ENCODE measurements at places on chromosomes 1 and 21.

DNA sequence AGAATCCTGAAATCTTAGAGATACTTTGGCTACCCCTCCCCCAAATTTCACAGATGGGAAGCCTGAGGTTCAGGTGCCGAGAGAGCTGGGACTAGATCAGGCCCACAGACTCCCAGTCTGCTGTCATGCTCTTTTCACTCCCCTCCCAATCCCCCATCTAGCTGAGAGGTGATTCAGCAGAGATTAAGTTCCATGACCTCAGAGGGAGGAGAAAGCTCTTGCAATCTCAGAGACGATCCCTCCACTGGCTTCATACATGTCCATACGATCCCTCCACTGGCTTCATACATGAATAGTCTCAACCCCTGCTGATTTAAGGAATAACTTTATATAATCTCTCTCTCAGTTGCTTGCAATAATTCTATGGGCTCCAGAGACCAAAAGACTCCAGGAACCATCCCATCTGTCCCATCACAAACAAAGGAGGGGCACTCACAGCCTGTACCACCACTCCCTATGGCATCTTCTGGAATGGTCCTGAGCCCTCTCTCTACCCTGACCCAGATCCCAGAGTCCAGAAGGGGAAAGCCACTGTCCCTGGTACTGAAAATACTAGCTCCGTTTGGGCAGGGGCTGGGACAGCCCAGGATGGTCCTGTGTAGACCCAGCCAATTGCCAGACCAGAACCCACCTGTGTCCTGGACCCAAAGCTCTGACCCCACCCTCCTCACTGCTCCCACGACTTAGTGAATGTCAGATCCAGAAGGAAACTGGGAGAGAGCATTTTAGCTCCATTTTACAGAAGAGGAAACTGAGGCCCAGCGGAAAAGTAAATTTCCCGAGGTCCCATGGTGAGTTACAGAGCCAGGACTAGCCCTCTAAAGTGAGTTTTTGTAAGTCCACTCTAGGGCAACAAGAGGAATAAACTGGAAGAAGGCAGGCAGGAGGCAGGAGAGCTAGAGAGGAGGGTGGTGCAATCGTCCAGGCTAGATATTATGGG lies 27.1 kb downstream of the RIMS3 start:
- DNase-seq: no peak

GRCh38 chr1:225253784-225254183 lies 174.1 kb downstream of the LBR start:
- no peak for DNase-seq

GRCh38 chr1:37317870-37318467 lies 156.4 kb upstream of the ZC3H12A start:
- DNase-seq: no peak

DNA sequence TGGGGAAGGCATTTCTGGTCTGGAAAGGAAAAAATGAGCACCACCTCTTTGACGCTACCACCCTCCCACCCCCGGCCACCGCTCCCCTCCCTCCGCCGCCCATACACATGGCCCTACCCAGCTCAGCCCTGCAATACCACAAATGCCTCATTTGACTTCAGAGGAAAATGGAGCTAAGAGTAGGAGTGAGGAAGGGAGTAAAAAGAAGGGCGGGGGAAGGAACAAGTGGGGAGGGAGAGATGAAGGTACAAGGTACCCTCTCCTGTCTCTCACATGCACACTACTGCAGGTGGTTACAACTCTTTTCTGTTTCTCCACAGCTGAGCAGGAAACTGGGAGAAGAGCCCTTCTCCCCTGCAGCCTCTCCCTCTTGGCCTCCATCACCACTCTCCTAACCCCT lies 7.1 kb downstream of the SYT2 start:
- no peak for DNase-seq

- DNase-seq: no peak
These were observed 16.7 kb downstream of the AMPD2 start for GRCh38 chr1:109636201-109636952.

DNA sequence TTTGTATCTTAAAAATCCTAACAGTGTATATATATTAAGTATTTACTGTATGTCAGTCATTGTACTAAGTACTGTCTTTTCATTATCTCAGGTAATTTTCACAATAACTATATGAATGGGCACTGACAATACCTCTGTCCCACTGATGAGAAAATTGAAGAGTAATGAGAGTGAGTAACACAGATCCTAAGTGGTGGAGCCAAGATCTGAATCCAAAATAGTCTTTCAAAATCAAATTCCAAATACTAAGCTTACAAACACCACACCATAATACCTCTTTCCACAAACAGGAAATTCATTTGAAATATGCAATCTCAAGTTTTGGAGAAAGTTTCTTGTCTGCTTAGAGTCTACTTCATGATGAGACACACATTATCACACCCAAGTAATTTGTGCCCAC lies 105.9 kb upstream of the EDEM3 start:
- peak; percentile 15 for DNase-seq

GRCh38 chr1:172442843-172443565 lies 865 bp downstream of the PIGC start:
- DNase-seq: no peak

DNA sequence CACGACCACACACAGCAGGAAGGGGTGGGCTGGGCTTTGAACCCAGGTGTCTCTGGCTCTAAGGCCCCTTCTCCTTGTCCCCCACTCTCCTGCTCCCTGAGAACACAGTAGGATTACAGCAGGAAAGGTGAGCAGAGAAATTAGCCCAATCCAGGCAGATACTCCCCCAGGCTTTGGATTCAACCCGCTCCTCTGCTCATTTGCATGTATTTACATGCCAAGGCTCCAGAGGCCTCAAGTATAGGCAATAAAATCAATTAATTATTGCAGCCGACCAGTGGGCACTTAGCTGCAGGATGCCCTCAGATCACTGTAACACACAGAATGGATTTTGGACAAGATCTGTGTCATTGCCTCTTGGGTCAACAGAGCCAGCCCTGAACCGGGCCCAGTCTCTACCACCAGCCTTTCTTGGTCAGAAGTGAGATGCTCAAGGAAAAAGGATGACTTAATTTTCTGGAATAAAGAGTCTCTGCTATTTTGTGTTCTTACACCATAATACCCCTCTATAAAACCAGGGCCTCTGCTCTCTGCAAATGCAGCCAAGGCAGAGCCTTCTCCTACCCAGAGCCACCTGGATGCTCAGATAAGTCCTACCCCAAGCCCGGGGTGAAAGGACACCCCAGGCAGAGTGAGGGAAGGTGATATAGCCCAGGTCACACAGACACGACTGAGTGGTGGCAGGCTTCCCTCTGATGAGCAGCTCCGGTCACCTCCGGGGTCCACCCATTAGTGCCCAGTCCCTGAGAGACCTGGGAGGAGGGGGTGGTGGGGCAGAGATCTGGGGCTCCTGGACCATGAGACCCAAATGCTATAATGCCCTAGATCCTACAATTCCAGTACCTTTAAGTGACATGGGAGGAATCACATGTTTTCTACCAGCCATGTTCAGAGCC lies 28.9 kb downstream of the MATN1 start:
- DNase-seq: no peak

DNA sequence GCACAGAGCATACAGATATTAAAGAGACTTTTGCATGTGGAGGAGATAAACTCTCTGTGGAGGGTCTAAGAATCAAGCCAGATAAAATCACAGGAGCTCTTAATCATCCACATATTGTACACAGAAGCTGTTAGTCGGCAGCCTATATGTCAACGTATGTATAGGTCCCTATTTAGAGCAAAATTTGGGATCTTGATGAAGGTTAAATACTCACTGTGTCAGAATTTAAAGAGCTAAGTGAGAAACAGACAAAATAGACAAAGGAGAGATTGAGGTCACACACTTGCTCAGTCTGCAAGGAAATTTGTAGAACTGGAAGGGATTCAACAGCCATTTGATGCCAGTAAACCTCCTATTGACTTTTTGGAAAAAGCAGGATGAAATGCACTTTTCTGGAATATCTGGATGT lies 4.1 kb upstream of the IRF2BP2 start:
- DNase-seq: peak; percentile 54

DNA sequence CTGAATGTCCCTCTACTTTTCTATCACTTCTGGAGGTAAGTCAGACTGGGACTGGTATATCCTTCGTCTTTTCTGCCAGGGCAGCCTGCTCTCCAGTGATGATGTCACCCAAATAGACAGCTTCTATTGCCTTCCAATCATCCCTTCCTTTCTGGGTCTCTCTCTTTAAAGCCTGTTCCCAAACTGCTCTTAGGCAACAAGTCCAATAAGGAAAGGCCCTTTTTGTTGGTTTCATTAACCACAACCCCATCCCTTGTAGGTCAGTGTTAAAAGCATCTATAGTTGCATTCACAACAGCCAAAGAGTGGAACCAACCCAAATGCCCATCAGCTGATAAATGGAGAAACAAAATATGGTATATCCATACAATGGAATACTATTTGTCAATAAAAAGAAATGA lies 114.4 kb downstream of the CNIH3 start:
- no peak for DNase-seq

GRCh38 chr21:42796327-42797062 lies 82.8 kb downstream of the WDR4 start:
- no peak for DNase-seq

GRCh38 chr1:175731581-175731980 lies 11.8 kb downstream of the TNR start:
- DNase-seq: peak; percentile 47

DNA sequence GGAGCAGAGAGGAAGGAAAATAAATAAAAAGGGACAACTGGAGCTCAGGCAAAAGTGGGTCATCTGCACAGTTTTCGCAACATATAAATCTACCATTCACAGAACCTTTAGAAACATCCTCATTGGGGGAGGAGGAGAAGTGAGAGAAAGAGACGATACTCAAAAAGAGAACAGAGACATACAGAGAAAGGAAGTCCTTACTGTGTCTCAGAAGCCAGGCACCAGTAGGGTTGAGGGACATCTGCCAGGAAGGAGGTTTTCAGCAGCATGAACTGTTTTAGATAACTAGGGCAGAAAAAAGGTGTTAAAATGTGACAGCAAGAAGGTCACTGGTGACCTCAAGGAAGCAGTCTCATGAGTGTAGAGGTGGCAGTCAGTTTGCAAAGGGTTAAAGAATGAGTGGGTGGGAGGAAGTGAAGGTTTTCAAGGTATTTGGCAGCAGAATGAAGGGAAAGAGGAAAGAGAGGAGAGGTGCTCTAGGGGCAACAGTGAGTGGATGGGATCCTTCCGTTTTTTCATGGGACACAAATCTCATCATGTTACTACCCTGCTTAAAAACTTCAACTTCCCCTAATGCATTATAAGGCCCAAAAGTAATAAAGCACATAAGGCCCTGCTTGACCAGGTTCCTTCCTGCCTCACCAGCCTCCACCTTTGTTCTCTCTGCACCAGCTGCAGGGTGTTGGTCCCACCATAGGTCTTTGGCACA lies 9.5 kb downstream of the JAK1 start:
- peak; percentile 31 for DNase-seq

DNA sequence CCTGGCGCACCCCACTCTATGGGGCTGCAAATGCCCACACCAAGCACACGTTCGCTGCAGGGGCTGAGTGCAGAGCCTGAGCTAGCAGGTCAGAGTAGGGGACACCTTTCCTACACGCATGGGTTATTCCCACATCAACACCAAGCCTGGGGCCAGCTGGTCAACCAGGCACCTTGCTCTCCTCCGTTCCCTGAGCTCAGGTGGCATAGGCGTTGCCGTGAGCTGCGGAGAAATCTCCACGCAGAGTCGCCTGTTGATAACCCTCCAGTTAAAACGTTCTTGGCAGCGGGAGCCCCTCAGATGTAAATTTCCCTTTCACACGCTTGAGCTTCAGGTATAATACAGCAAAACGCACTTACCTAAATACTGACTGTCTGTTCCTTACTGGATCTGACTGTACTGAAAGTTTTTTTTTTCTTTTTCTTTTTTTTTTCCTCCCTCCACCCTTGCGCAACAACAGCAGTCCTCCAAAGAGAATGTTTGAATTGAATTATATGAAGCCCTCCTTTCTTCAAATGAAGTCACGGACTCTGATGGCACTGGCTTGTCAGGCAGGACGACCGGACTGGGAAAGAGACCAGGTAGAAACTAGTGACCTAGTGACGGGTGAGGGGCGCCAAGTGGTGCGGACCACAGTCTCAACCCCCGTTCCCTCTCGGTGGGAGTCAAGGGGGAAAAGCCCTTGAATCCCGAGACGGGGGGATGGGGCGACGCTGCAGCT lies 2.1 kb downstream of the BRINP3 start:
- DNase-seq: peak; percentile 62

DNA sequence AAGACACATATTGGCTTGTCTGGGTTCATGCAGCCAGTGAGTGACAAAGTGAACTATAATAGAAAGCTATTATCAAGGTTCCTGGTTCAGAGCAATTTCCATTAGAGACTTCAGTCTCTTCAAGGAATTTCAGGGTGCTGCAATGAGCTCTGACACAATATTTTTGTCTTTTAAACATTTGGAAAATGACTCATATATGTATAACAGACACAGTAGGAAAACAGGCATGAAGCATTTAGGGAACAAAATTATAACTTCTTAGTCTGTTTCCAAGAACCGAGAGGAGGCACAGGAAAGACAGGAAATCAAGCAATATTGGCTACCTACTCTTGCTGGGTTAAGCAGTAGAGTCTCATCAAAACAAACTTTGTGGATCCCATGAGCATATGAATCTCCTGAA lies 170.4 kb downstream of the PTPRC start:
- no peak for DNase-seq

- no peak for DNase-seq
These were observed 127.1 kb downstream of the RIPK4 start for GRCh38 chr21:41639766-41640165.

GRCh38 chr1:180923887-180924286 lies 11.2 kb downstream of the KIAA1614 start:
- DNase-seq: no peak

GRCh38 chr21:37827913-37828312 lies 88.3 kb downstream of the KCNJ6 start:
- DNase-seq: no peak

DNA sequence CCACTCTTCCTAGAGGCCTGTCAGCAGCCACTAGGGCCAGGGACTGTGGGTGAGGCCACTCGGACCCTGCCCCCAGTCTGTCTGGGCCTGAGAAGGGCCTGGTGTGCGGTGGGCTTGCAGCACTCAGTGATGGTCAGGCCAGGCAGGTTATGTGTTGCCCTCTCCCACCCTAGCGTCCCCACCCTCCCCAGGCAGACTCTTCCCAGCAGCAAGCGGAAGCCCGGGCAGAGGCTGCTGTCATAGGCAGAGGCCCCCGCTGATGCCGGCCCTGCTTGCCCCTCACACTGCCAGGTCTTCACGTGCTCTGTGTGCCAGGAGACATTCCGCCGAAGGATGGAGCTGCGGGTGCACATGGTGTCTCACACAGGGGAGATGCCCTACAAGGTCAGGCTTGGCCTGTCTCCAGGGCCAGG lies 6.6 kb downstream of the ZBTB48 start:
- DNase-seq: no peak

DNA sequence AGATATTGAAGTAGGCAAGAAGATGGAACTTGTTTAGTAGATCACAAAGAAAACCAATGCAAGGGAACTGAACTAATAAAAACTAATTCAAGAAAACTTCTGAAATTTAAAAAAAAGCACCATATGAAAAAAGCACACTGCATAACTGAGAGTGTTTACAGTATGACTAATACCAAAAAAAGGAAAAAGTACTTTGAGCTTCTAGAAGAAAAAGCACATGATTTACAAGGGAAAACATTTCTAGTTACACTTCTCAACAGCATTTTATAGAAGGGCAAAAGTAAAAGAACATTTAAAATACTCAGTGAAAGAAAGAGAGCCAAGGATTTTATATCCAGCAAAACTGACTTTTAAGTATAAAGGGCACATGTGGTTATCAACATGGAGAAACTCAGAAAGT lies 233.6 kb downstream of the RPS6KC1 start:
- no peak for DNase-seq
